NCI-H1417 treated with DMSO at 0.1 percent for 48 hours (cell line): ENCODE measurements at places on chromosomes 12 and 14.

DNA sequence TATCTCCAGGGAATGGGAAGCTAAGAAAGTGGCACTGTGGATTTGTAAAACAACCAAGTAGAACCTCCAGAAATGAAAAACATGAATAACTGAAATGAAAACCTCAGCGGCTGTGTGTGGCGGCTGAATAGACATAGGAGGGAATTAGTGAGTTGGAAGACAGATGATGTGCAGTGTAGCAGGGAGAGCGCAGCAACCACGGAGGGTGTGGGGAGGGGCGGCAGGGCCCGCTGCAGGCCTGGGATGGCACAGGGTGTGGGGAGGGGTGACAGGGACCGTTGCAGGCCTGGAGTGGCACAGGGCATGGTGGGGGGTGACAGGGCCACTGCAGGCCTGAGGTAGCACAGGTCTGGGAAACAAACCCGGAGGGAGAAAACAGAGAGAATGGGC, 51.1 kb downstream of the BEGAIN start:
- DNase-seq = no peak

- DNase-seq = no peak
These were observed 26.4 kb upstream of the GPR132 start for GRCh38 chr14:105091517-105092170.

- DNase-seq = no peak
These were observed 227.6 kb upstream of the PDE3A start for GRCh38 chr12:20140751-20141150.

DNA sequence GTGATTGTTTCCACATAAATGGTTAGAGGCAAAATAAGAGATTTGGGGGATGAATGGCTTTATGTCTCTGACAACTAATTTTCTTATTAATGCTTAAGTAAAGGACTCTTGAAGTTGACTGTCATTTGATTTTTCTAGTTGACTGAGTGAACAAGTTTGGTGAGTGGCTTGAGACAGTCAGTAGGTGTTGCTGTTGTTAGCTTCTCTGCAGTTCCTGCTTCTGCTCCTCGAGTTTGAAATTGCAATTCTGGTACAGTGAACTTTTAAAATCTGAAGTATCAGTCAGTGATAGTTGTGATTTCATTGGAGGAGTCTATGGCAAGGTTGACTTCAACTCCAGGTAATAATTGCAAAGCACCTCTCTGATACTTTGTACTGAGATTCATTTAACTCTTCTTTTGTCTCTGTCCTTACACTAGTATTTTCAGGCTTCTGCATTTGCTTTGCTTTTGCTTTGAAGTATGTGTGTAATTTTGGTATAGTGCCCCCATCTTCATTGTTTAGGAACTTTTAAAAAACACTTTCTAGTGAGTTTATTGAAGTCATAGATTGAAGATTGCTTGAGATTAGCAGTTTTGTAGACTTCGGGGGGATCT, 415.5 kb downstream of the PCNX1 start:
- DNase-seq = no peak

DNA sequence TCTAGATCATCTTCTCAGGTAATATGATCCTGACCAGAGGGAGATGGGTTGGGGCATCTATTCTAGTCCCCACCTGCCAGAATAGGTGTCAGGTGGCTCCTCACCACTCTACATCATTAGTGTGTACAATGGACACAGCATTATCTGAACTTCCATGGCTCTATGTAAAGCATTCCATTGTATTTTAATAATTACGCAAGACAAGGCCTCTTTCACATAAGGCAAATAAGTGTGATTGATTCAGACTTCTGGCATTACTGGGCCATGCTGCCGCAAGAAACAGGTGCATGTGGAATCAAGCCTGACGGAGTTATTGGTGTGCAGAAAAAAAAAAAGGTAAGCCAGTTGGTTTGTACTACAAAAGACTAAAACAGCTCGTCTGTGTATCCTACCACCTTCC, 3.1 kb upstream of the DDHD1 start:
- no peak for DNase-seq

- DNase-seq = no peak
These were observed 5.7 kb downstream of the ARPC3 start for GRCh38 chr12:110444455-110444854.

- no peak for DNase-seq
These were observed 163.7 kb downstream of the CALM1 start for GRCh38 chr14:90560558-90560957.

- no peak for DNase-seq
These were observed 102.8 kb upstream of the FGD4 start for GRCh38 chr12:32296567-32296966.

GRCh38 chr12:56188131-56188777, 1.0 kb downstream of the SMARCC2 start:
- DNase-seq = no peak

DNA sequence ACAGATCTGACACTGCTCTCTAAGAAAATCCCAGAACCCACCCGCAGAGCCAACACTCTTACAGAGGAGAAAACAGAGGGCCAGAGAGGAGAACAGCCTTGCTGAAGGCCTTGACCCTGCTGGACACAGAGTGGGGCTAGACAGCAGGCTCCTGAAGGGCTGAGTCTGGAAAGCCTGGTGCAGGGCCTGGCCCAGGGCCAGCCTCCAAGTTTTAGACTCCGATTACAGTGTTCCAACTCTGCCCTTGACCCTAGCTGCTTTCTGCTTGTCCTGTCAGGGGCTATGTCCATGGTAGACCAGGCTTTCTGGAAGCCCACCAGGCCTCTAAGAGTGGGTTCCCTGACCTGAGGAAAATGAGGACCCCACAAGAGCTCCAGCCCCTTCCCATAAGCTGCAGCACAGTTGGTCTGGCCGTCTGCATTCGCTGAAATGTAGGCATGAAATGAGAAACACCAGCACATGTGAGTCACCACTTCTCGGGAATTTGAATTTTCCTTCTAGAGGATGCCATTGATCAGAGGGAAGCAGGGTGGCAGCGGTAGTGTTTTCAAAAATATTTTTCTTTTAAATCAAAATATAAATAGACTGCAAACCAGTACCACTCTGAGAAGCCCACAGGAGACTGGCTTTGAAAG, 154.4 kb downstream of the CALM1 start:
- no peak for DNase-seq
